ENCODE measurements at places on chromosomes 1 and 21.
A peak's percentile ranks its signal among the peaks of the same experiment; 100 is the strongest.

DNA sequence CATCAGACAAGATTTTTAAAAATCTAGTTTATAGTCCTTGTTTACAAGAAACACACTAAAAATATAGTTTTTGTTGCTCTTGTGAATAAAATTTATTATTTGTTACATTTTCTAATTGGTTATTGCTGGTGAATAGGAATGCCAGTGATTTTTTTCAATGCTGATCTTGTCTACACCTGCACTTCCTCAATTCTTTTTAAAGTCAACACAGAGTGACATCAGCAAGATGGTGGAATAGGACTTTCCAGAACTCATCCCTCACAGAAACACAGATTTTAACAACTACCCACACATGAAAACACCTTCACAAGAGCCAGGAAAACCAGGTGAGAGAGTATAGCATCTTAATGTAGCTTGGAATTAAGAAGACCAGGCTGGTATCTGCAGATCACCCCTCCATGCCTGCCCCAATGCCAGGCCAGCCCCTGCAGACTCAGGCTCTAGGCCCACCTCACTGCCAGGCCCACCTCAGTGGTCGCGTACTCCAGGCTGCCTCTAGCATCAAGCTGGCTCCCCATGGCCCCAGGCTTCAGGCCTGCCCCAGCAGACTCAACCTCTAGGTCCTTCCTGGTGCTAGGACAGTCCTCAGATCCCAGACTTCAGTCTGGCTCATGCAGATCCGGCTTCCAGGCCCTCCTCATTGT is 117.6 kb downstream of the WDR3 start:
- no peak for DNase-seq

GRCh38 chr1:110112656-110113055 is 413 bp downstream of the UBL4B start:
- no peak for DNase-seq

DNA sequence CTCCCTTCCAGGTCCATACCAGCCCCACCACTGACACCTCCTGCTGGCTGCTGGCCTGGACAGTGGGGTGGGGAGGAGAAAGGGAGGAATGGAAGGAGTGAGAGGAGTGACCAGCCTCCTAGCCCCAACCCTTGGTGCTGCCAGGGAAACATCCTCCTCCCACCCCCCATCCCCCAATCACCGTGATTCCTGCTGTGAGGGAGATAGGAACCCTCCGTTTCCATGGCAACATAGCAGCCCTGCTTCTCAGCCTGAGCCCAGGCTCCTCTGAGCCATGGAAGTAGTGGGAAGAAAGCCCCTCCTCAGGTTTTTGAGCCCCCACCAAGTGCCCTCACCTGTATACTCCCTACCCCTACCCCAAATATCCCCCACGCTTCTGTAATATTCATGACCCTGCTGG is 44.4 kb upstream of the SCMH1 start:
- DNase-seq: no peak

DNA sequence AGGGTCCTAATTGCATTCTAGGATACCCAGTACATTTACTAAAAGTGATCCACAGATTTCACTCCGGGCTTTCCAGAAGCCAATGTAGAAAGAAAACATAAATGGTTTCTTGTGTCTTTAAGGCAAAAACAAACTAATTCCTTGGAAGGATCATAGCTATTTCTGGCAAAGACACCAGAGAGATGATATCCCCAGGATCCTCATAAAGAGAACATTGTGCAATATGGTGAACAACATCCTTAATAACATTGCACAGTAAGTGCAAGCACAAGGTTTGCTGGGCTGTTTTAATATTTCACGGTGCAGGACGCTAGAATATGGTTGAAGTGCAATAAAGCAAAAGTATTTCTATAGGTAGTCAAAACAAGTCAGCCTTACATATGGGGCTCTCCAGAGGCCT is 83.0 kb downstream of the NTPCR start:
- peak; percentile 56 for DNase-seq

DNA sequence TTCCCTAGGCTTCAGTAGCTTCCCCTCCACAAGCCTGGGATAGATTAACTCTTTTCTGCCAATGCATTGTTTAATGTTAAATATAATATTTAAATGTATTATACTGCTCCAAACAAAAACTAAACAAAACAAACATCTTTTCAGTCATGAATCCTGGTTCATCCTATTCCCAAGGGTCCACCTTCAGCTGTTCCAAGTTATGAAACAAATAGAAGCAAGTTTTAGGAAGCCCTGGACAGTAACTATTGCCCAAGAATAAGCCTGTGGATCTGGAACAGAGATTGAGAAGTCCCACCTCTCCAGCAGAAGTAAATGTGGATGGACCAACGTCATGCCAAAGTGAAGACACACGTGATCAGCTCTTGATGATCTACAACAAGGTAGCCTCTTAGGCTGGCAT is 408.1 kb downstream of the SETD4 start:
- DNase-seq: no peak

- peak; percentile 27 for DNase-seq
Measured at GRCh38 chr1:183604038-183604808, 14.0 kb upstream of the NCF2 start.

DNA sequence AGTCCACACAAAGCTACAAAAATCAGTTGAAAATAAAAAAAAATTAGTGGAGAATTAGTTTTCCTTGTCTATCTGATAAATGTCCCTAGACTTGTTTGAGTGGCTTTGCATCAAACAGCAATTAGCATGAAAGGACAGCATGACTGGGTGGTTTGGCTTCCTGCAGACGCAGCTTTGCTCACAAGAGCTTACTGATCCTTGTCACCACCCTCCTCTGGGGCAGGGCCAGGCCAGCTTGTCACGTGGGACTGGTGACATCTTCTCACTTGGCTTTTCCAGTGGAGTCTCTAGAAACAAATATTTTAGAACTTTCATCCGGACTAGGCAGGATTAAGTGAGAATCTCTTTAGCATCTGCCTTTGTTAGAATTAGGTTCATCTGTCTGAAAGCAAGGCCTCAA is 76.0 kb upstream of the OLIG2 start:
- DNase-seq: no peak

DNA sequence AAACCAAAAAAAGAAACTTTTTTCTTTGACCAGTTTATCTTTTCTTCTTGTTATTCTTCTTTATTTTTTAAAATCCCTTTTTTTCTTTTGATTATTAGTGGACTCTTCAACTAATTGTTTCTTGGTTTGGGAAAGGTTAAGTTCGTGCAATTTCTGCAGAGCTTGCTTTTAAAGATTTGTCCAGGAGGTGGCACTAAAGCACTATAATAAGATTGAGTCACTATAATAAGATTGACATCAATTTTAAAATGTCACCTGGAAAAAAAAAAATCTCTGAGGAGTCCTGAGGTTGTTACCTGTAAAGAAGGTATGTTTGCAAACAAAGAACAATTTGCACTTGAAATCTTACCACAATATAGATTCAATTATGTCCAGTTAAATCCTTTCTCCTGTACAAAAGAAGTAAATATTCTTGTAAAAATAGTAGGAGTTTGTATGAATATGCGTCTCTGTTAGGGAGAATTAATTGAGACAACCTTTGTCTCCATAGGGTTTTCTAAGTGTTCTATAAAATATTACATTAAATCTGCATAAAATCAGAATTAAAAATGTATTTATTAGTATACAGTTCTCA is 166.7 kb downstream of the ADGRL4 start:
- no peak for DNase-seq

GRCh38 chr1:103109311-103109920 is 1.1 kb upstream of the COL11A1 start:
- DNase-seq: no peak

- DNase-seq: no peak
Measured at GRCh38 chr21:14545906-14546480, at the start of gene SAMSN1. Gene SAMSN1 (minus strand): TSS chr21:14546315. CDS start chr21:14546261, 54 bp downstream.

DNA sequence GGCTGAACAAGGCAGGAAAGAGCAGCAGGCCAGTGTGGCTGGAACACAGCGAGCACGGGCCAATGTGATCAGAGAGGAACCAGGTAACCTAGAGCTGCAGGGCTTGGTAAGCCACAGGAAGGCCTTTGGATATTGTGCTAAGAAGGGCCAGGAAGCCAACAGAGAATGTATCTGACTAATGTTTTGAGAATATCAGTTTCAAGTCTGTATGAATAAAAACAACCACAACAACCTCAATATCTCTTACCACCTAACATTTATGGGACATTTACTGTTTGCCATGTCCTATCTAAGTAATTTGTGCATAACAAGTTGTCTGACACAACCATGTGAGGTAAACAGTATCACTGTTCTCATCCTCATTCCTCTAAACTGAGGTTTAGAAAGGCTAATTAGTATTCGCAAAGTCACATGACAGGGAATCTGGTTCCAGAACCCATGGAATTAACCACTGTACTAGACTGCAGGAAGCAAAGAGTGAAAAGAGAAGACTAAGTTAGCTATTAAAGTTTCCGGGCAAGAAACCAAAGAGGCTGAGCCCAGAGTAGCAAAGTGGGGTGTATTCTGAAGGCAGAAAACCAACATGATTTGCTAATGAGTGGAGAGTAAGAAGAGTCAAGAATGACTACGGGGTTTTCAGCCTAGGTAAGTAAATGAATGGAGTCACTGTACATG is 38.9 kb downstream of the SPRTN start:
- DNase-seq: no peak

DNA sequence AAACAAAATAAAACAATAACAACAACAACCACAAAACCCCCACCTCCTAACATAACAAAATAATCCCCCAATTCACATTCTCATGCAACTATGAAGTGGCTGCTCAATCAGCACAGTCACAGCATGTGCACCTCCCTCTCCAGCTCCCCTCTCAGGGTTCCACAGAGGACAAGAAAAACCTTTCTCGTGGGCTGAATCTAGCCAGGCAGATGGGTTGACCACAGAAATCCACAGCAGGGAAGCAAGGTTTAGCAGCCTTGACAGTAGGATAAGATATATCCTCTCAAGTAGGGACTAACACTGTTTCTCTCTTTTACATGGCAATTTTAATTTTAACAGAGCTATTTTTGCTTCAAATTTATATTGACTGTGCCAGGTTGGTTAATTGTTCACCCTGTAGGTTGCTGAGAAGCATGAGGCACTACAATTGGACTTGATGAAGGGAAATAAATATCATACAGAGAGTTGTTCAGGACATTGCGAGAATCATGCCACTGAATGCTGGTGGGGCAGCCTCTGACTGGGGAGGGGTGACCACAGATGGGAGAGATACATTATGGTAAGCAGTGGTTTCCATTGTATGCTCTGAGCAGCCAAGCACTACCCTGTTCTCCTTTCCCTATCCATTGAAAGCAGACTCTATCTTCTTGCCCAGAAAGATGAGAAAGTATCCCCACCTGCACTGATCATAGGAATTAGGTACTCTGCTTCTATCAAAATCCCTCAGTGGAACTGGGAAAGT is 535.1 kb downstream of the DPYD start:
- no peak for DNase-seq

DNA sequence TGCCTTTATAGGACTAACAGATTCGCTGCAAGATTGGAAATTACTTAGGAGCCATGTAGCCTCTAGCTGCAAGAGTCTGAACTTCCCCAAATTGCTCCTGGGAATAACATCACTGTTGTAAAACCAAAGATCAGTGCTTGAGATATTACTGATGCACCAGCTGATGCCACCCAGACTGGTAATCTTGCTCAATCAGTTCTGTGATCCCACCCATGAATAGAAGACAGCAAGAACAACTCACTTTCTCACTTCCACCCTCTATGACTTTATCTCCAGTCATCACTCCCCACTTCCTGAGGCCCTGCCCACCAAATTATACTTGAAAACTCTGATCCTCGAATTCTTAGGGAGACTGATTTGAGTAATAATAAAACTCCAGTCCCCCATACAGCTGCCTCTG is 1011.1 kb downstream of the PLA2G4A start:
- no peak for DNase-seq

GRCh38 chr1:232168508-232168907 is 461.4 kb downstream of the SIPA1L2 start:
- no peak for DNase-seq

GRCh38 chr1:45673956-45674355 is 12.4 kb downstream of the GPBP1L1 start:
- no peak for DNase-seq

DNA sequence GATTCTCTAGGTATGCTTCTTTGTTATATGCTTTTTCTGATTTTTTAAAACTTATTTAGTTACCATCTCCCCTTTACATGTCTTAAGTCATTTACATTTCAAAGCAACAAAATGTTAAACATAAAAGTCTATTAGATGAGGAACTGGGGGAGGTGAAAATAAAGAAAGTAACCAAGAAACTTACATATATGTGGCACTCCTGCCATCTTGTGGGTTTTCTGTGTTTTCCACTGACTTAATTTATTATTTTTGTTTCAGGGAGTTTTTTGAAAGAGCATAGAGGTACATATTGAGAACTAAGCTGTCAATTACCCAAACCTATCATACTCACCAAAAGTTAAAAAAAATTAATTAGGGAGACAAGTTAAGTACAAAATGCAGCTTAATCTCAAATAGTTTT is 1531.1 kb downstream of the MRPL39 start:
- no peak for DNase-seq

- no peak for DNase-seq
Measured at GRCh38 chr1:63255153-63255552, 67.2 kb upstream of the FOXD3 start.

GRCh38 chr1:12769031-12769430 is 4.5 kb upstream of the PRAMEF12 start:
- DNase-seq: no peak

GRCh38 chr1:182301467-182302198 is 90.0 kb downstream of the GLUL start:
- peak; percentile 15 for DNase-seq

GRCh38 chr1:201721082-201722049 is 107.6 kb upstream of the IPO9 start:
- DNase-seq: no peak

- DNase-seq: no peak
Measured at GRCh38 chr1:65146908-65147423, 1.0 kb upstream of the AK4 start.

DNA sequence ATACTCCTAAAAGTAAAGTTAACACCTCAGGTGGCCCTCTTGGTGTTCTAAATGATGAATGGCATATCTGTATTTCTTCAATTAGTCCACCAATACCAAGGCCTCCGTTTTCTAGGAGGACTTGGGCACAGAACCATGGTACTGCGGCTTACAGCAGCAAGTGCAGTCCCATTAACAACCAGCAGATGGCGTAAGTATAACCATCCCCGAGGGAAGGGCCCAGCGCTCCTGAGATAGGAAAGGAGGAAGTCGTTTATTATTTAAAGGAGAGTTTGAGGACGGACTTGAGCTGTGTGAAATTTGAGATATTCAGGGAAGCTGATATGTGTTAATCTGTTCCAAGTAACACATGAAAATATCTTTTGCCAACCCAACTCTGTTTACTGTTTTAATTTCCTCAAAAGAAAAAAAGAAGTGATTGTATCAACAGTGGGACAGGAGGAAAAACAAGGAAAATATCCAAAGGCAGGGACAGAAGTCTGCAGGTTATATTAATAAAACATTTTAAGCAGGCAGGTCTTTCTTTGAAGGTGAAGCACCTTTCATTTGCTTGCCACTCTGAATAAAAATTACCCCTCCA is 37.7 kb upstream of the KCNJ15 start:
- DNase-seq: no peak

DNA sequence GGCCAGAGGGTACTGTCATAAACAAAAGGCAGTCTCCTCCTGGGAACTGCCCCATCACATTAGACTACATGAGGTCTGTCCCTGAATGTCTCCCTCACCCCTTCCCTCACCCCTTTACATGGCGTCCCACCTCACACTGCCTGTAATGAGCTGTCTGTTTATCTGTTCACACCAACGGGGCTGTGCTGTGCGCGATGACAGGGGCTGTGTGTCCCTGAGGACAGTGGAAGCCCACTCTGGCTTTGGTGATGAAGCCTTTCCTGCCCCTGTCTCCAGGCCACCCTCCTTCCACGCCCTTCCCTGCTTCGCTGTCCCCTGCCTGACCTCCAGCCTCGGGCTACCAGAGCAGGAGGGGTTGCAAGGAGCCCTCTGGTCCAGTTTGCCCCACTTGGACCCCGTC is 22.7 kb downstream of the RHBG start:
- no peak for DNase-seq

GRCh38 chr1:91613595-91613994 is 112.9 kb downstream of the CDC7 start:
- no peak for DNase-seq
